Type B pancreatic cell (in vitro differentiated cells): ENCODE measurements at places on chromosomes 16 and 17. TPM values are rescaled to one million over a fixed set of nuclear protein-coding genes. Genes with fewer than 3 reads are reported as not detected.
A peak's percentile ranks its signal among the peaks of the same experiment; 100 is the strongest.

DNA sequence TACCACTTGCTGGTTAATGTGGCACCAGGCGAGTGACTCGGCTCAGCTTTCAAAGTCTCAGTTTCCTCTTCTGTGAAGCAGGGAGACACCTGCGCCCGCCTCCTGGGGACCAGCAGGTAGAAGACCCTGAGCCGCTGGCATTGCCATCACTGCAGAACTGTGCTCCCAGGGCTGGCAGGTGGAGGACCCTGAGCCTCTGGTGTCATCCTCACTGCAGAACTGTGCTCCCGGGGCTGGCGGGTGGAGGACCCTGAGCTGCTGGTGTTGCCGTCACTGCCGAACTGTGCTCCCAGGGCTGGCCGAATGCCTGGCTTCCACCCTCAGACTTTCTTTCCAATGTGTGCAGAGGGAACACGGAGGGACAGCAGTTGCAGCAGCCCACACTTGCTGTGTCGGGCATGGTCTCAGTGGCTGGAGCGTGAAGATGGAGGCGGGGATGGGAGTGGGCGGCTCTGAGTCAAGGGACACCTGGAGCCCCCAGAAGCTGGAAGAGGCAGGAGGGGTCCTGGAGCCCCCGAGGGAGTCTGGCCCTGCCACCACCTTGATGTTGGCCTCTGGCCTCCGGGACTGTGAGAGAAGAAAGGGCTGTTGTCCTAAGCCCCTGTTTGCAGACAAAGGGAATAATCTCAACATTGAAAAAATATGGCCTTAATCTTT, 75.8 kb upstream of the METTL9 start:
- no peak overlapping the region for H3K27ac ChIP-seq
- peaks cover 3% of the 10 kb centered on the region for H3K36me3 ChIP-seq
- peaks cover 28% of the 10 kb centered on the region for H3K4me1 ChIP-seq
- H3K27me3 ChIP-seq, result peaks cover 8% of the 10 kb centered on the region

Gene VMO1
- total RNA-seq, result 1.2 and 1.8 TPM in 2 replicates

DNA sequence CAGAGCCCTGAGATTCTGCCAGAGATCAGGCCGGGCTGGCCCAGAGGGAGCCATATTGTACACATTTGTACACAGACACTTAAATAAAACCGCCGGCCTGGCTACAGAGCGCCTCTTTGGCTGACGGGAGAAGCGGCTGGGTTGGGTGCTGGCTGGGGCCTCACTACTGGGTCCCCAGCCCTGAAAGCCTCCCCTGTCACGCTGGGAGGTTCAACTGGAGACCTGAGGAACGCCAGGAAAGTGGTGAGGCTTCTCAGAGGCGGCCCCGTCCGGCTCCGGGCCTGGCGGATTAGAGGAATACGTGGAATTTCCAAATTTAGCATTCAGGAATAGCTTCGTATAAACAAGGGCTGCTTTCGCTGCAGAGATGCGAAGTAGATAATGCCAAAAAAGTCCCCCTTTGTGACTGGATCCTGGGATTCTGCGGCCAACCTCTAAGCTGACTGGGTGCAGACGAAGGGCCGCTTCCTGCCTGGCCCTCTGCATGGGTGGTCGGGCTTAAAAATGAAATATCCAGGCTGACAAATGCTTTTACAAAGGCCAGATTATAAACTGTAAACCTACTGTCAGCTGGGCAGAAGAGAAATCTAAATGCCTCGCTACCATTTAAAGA, 252.4 kb downstream of the IRF8 start:
- H3K27ac ChIP-seq, result no peak overlapping the region
- H3K4me1 ChIP-seq, result peaks cover 4% of the 10 kb centered on the region
- peaks cover 42% of the 10 kb centered on the region for H3K27me3 ChIP-seq
- no peaks in the 10 kb centered on the region for H3K36me3 ChIP-seq
- no peak for DNase-seq

GRCh38 chr16:83939266-83939855, 13.7 kb upstream of the OSGIN1 start:
- peaks cover 5% of the 10 kb centered on the region for H3K4me1 ChIP-seq
- H3K4me3 ChIP-seq, result no peak overlapping the region
- no peaks in the 10 kb centered on the region for H3K27me3 ChIP-seq

GRCh38 chr16:598823-599739, 9.2 kb downstream of the RAB40C start:
- peaks cover 10% of the 10 kb centered on the region for H3K4me1 ChIP-seq
- no peak overlapping the region for H3K27ac ChIP-seq
- H3K36me3 ChIP-seq, result peaks cover 13% of the 10 kb centered on the region

DNA sequence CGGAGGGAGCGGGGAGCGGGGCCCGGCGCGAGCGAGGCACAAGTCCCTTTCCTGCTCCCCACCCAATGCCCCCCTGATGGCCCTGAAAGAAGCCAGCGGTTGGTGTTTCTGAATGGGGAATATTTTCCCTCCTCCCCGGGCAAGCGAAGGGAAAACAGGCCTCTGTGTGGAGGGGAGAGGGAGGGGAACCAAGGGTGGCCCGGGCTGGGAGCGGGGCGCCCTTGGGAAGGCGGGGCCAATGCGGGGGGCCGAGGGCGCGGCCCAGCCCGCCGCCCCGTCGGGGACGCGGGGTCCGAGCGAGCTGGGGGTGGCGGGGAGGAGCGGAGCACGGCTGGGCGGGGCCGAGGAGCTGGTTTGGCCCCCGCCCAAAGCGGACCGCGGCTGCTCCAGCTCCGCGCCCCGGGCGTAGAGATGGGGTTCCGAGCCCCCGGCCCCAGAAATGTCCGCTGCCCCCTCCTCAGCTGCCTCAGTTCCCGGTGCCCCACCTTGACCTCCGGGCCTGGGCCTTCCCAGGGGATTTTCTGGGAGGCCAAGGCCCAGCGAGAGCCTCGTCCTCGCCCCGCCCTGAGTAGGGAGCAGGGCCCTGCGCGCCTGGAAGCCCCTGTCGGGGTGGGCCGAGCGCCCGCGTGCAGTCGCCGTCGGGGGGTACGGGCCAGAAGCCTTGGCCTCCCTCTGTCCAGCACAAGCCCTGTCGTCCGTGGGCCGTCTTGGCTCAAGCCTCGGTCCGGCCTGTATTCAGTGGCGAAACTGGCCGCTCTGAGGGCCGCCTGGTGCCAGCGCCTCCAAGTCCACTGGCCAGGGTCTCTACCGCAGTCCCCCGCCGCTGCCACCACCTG, 3.9 kb upstream of the HEXIM1 start:
- H3K27me3 ChIP-seq, result peaks cover 10% of the 10 kb centered on the region
- peaks cover 4% of the 10 kb centered on the region for H3K36me3 ChIP-seq
- H3K4me3 ChIP-seq, result peak overlapping the region; percentile 64
- DNase-seq, result no peak

Gene PABPN1L
- total RNA-seq, result 0.31 TPM in 1 of 2 replicates, not detected in the other

Gene XAF1
- total RNA-seq, result 2.1 and 7.8 TPM in 2 replicates

- H3K27me3 ChIP-seq, result peaks cover 9% of the 10 kb centered on the region
- H3K4me3 ChIP-seq, result no peak overlapping the region
- no peaks in the 10 kb centered on the region for H3K4me1 ChIP-seq
- no peak overlapping the region for H3K27ac ChIP-seq
- no peaks in the 10 kb centered on the region for H3K36me3 ChIP-seq
- DNase-seq, result no peak
Measured at GRCh38 chr17:16933317-16934132, 38.4 kb downstream of the TNFRSF13B start.

DNA sequence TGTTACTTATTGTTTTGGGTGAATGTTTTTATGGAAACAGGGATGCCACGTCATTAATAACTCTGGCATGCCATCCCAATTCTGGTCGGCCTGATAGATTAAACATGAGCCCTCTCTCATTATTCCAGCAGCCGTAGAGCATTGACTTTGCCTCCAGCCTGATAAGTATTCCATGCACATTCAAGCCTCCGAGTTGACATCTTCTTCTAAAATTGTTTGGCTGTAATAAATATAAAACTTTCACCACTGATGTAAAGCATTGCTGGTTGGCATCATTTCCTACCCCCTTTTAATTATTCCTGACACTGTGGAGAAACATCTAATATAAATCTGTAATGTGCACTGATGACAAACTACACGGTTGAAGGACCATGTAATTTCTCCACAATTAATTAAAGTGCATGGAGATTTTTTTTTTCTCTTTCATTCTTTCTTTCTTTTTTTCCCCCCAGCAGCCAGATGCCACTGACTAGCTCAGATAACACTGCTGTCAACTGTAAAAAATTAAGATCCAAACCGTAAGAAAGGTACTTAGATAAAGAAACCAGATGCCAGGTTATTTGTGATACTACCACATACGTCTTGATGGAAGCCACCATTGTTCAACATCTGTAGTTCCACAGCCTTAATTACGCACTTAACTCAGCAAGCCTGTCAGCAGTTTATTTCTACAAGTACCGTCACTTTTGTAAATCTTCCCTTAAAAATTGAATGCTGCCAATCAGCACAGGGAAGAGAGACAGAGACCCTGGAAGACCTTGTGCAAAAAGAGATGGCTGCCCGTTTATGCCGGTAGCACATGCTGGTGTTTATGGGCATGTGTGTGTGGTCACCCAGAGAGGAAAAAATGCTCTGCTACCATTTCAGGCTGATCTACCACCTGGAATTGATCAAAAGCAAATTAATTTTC, 237.7 kb downstream of the IRX3 start:
- peaks cover 31% of the 10 kb centered on the region for H3K4me1 ChIP-seq
- H3K27me3 ChIP-seq, result peaks cover 4% of the 10 kb centered on the region
- H3K36me3 ChIP-seq, result peaks cover 4% of the 10 kb centered on the region
- H3K4me3 ChIP-seq, result no peak overlapping the region
- DNase-seq, result no peak
- H3K27ac ChIP-seq, result no peak overlapping the region

DNA sequence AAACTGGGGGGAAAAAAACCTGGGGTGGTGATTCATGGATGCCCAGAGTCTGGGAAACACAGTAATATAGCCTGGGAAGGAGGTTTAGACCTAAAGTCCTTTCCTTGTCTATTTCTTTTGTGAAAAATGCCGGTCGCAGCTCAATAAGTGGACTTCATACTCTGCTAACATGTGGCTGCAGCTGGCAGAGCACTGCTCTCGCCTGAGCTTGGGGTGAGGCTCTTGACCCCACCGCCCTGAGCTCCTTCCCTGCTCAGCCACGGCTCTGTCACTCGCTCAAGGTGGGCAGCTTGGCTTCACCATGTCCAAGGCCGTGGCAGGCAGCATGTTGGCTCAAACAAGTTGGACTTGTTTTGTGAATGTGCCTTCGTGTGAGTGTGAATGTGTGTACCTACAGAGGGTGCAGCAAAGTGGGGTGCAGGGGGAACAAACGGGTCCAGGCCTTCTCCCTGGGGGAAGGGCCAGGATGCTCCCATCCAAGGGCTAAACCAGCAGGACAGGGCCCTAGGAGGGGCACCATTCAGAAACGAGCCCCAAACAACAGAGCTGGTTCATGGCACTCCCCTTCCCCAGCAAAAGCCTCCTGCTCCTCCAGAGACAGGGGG, 4.9 kb downstream of the FA2H start:
- H3K36me3 ChIP-seq, result no peaks in the 10 kb centered on the region
- no peak overlapping the region for H3K4me3 ChIP-seq
- H3K27me3 ChIP-seq, result peaks cover 48% of the 10 kb centered on the region
